Stimulated activated CD8-positive, alpha-beta memory T cell treated with anti-CD3 and anti-CD28 coated beads, Interleukin-15, amount 100 ng/mL, for 1 hour (primary cell): ENCODE measurements at places on chromosomes 3 and 15.

- no peak for DNase-seq
Measured at GRCh38 chr3:69091389-69092029, 6.8 kb downstream of the ARL6IP5 start.

- DNase-seq: no peak
Measured at GRCh38 chr3:42079701-42080452, 11.3 kb upstream of the TRAK1 start.

DNA sequence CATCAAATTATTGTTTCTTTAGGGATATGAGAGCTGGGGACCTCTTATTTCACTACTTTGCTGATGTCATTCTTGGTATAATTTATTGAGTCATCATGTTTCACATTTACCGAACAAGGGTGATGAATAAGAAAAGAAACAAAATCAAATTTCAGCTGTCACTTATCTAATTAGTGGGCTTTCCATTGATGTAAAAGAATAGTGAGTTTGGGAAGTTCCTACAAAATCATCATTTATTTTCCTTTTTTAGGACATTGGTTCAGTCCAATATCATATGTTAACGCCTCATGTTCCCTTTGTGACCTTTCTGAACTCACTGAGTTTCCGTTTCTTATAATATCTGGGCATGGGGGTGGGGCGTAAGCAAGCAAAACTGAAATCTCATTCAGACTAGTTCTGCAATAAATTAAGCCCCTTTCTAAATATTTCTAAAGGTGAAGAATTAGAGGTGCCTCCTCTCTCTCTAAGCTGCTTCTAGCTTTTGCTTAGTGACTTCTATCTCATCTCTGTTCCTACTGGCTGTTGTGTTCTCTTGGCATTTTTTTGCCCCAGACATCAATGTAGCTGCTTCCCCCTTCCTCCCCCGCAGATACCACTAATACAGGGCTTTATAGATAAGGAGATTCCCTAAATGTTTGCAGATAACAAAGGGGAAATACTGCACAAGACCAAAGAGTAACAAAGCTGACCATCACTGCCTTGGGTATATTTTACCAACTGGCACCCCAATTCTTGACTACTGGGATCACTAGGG is 238.0 kb upstream of the CTNNB1 start:
- DNase-seq: no peak

- no peak for DNase-seq
Measured at GRCh38 chr3:156831006-156831405, 4.9 kb downstream of the LEKR1 start.

- peak; percentile 12 for DNase-seq
Measured at GRCh38 chr15:70584838-70585706, 178.3 kb downstream of the UACA start.

DNA sequence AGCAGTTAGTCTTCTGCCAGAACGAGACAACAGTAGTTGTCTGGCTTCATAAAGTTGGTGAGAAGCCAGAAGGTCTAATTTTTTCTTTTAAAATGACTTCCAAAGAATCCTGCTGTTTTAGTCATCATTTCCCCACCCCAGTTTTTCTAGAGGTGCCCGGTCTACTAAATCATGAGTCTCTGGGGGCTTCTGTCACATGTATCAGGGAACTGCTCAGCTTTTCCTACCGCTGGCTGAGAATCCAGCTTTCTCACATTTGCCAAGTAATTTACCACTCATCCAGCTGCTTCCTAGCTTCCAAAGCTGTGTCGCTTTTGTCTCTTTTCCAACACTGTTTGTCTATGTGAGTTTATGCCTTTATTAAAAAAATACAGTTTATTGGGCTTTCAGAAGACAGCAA is 183.3 kb downstream of the NSUN3 start:
- no peak for DNase-seq

GRCh38 chr3:108486338-108486737 is 24.1 kb downstream of the MYH15 start:
- DNase-seq: no peak

- no peak for DNase-seq
Measured at GRCh38 chr15:84789762-84790161, 27.4 kb upstream of the ALPK3 start.

DNA sequence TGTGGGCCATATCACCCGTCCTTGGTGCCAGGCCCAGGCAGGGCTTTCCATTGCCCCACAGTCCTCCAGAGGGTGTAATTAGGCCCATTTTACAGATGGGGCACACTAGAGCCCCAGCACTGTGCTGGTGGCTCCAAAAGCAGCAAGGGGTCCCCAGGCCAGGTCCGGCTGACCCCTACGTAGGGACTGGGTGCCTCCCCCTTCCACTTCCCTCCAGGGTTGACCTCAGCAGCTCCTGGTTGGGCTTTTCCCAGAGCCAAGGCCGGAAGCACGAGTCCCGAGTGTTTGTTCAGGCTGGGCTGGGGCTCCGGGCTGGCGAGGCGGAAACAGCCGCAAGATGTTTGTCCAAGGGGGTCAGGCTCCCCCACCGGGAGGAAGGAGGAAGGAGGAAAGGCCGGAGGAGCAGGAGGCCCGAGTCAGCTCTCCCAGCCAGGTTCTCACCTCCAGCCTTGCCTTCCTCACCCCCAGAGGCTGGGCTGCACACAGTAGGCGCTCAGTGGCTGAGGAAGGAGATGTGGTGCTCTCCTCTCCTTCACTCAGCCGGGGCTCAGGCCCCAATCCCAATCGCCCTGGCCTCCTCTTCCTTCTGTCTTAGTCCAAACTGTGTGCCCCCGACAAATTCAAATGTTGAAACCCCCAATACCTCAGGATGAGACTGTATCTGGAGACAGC is 17.1 kb upstream of the PLXND1 start:
- DNase-seq: no peak

GRCh38 chr15:65066635-65067316 is 1.0 kb downstream of the RASL12 start:
- no peak for DNase-seq
